ENCODE measurements at places on chromosomes 5 and 9.

DNA sequence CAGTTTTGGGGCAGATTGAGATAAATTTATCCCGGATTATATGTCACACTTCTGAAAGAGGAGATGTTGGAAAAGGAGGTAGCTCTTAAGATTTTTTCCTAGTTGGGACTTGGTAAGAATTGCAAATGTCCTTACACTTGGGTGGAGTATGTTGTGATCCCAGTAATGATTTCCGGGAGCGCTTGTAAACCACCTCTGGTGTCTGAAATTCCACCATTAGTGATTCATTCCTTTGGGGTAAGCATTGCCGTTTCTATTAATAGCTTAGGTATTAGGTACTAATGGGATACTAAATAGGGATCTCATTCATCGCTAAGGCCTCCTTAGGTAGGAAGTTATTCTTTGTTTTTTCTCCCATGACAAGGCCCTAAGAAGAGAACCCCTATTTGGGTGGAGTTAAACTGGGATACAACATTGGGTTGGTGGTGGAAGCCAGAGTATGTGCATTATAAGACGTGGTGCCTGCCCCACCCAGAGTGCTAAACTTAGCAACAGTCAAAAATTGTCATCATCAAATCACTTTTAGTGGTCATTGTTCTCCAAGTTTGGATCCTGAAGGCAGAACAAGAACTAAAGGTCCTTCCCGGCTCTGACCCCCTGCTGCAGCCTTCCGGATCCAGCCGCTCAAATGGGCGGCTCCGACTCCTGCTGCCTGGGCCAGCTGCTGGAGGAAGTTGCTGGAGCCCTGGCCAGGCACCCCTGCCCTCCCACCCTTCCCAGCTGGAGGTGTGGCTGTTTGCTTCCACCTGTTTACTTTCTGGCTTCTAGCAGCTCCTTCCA is 31.7 kb upstream of the DAB2IP start:
- no peak for DNase-seq

DNA sequence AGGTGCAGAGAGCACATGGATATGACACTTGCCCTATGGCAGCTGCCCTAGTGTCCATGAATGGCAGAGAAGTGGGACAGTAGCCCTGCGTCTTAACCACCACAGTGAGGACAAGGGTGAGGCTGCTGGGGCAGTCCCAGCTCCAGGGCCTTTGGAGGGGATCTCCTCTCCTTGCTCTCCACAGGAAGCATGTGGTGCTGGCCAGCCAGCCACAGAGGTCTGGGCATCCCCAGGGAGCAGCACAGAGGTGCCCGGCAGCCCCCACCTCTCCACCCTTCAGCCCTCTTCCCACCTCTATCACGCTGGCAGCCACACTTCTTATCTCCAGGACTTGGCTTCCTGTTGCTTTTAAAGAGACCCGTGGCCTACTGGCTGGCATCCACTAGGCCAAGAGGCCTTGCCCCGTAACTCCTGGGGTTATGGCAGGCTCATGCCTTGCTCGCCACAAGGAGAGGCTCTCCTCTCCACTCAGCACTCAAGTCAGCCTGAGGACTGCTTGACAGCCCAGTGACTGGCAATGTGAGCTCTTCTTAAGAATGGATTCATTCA is 21.9 kb downstream of the CSF2 start:
- no peak for DNase-seq

- no peak for DNase-seq
Observed at GRCh38 chr5:3546028-3546427, 49.6 kb upstream of the IRX1 start.

DNA sequence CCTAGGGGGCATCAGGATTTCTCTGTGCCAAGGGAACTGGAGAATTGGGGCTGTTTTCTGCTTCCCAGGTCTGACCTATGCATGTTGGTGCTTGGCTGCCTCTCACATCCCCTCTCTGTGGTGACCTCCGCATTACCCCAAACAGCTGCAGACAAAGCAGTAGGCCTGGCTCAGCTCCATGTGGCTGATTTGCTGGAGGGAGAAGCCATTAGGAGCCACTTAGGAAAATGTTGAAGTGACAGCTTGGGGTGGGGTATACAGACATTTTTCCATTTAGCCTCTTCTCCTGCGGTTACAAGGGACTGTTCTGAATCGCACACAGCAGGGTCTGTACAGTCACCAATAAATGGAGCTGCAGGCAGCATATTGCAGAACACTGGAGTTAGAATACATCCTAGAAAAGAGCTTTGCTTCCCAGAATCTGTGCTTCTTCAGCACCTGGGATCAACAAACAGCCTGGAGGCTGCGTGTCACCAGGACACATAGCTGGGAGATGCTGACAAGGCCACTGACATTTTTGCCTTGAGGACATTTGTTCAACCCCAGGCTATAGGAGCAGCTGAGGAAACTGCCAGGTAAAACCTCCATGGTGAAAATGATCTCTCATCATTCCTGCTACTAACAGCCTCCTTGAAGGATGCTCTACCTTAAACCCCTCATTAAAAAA is 335.3 kb downstream of the DIRAS2 start:
- peak; percentile 54 for DNase-seq

DNA sequence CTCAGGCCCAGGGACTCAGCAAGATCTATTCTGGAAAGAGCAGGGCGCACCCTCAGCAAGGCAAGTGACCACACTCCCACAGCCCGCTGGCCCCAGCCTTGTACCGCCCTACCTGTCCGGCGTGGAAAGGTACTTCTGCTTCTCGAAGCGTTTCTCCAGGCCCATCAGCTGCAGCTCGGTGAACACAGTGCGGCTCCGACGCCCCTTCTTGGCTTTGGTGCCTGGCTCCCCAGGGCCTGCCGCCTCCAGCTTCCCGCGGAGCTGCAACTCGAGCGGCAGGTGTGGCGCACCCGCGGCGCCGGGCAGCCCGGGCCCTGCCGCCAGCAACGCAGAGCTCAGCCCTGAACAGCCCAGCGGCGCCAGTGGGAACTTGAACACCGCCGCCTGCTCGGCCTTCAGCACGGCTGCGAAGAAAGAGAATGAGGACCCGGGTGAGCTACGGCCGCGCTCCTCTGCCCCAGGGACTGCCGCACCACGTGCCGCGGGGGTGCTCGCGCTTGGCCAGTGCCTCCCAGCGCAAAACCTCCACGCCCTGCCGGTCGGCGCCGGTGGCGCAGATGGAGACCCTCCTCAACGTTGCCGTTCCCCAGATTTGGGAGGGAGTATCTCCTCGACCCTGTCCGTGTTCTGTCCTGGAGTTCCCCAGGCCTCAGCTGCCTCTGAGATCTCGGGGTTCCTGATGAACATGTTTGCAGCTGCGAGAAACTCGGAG is 2.2 kb downstream of the BARX1 start:
- DNase-seq = no peak

DNA sequence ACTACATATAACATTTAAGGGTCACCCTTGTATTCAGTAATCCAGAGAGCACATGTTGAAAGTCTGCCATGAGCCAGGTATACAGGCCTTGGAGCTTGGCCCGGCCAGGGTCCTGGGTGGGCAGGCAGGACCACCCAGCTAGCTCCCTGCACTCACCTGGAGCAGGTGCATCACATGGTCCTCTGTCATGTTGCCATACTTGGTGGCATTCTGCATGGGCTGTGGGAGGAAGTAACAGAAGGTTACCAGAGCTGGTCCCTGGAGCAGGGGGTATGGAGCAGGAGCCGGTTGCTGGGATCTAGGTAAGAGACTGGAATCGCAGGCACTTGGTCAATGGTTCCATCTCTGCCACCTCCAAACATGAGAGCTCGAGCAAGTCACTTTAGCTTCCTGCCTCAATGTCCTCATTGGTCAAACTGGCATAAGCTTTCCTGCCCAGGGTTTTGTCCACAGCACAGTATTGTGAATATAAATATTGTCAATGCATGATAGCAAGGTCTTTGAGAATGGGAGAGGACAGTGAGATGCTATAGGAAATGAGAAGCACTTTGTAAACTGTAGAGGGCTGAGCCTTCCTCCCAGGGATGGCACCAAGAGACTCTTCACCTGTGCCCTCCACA is 6.5 kb downstream of the CD74 start:
- DNase-seq = no peak

Measured in left kidney (tissue), 8 donors.